ENCODE measurements at places on chromosomes 5 and 9.

DNA sequence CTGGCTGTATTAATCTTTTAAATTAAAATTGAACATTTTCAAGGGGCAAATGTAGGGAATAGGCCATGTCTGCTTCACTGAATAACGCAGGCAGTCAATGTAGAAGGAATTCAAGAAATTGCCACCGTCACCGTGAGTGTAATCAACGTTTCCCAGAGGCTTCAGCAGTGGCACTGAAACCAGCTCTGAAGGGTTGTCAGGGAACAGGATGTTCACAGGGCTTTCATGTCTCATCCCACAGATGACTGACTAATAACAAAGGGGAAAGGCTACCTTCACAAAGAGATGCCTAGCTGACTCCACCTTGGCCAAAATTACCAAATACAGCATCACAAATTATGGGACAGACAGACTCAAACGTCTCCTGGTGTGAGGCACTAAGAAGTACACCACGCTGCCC is 70.4 kb upstream of the SIMC1 start:
- peak; percentile 76 for DNase-seq

- peak; percentile 89 for DNase-seq
These were observed 21.7 kb downstream of the SLC6A18 start for GRCh38 chr5:1246711-1247431.

DNA sequence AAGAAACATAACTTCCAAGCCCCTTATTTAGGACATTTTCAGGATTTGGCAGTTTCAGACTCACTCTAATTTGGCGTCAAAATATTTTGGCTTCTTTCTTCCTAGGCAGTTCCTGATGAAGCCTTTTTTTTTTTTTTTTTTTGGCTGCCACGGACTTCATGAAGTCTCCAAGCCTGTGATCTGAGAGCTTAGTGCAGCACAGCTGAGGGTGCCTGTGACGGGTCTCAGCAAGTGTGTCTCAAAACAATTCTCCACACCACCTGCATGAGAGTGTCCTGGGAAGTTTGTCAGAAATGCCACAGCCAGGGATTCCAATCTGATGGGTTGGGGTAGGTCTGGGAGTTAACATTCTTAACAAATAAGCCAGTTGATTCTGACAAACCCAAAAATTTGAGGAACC is 6.0 kb upstream of the ESM1 start:
- no peak for DNase-seq

DNA sequence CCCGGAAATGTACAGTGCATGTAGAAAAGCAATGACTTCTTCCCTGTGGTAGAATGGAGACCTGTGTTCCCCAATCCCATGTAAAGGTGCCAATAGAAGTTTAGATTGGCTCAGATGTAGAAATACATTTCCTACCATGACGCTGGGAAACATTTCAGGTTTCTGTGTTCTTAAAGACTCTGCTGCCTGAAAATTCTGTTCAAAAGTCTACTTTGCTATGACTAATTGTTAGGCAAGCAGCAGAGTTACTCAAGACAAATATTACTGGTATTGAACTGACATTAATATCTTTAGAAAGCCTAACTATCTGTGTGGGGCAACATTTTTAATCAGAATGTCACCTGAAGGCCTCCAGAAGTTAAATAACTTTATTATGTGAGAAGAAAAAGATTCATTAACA is 75.5 kb upstream of the ELL2 start:
- no peak for DNase-seq

DNA sequence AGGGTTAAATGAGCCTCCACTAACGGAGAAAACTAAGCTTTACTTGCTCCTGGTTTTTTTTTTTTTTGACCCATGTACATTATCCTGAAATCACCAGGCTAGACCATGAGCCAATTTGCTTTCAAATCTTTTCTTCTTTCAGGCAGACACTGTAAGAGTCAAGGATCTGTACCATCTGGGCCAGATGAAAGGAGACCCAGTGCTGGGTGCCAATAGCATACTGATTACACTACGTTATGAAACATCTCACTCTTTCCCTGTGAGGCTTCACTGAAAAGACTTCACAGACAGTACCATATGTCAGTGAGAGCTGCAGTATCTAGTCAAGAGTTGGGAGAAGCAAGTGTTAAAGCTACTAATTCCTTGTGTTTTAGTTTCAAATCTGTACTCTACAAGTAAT is 161.2 kb upstream of the PTPRD start:
- no peak for DNase-seq

DNA sequence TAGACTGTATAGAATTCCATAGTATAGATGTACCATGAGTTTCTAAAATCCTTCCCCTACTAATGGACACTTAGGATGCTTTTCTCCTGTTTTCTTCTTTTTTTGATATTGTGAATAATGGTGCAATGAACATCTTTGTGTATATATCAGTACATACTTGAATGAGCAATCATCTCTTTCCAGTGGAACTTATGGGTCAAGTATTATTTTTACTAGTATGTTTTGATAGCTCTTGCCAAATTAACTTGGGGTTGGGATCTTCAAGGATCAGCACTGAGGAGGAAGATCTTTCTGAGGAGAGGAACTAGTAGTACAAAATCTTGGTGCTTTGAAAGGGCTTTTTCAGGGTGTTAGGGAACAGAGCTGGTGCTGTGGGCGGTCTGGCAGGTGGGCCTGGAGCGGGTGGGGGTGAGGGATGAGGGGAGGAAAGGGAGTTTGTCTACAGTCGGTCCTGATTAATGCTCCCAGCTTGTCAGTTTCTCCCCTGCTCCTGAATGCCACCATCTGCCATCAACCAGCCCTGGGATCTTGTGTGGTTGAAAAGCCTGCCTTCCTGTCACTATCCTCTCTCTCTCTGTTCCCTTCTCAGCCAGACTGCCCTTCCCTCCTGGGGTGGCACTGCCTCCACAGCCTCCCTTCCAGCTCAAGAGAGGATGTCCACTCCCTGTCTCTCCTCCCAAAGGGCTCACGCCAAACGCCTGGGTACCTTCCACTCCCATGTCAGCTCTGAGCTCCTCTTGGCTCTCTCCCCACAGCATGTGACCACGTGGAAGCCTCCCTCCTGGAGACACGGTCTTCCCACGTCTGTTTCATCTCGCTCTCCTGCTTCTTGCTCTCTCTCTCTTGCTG is 185.9 kb downstream of the DAB2IP start:
- DNase-seq: no peak

DNA sequence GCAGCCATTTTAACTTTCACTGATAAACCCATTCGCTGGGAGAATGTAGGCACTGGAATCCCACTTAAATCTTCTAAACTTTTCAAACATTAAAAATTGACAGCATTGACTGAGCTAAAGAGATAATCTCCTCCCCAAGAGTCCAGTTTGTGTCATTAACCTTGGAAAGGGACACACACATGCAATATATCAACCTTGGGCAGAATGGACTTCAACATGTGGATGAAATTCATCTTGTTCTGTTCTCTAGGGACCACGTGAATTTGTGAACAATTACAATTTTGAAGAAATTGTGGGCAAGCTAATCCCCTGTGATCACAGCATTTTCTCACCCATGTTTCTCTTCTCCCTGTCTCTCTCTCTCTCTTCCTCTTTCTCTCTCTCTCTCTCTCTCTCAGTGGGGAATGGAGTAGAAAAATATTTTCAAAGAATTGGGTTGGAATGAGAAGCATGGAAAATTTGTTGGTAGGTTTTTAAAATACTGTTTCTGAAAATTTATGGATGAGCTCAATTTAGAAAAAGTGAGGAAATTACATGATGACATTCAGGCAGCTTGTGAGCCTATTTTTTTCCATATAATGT is 553.7 kb downstream of the EBF1 start:
- no peak for DNase-seq

GRCh38 chr5:54754420-54754819 is 231.0 kb downstream of the ESM1 start:
- no peak for DNase-seq

DNA sequence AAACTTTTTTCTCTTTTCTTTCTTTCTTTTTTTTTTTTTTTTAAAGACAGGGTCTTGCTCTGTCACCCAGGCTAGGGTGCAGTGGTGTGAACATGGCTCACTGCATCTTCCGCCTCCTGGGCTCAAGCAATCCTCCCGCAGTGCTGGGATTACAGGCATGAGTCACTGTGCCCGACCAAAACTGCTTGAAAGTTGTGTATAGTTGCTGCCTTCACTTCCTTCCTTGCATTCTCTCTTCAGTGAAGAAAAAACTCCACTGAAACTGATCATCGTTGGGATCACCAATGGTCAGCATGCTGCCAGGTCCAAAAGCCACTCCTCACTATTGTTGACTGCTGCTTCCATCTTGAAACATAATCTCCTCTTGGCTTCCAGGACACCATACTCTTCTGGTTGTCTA is 66.6 kb upstream of the CTNNA1 start:
- no peak for DNase-seq

DNA sequence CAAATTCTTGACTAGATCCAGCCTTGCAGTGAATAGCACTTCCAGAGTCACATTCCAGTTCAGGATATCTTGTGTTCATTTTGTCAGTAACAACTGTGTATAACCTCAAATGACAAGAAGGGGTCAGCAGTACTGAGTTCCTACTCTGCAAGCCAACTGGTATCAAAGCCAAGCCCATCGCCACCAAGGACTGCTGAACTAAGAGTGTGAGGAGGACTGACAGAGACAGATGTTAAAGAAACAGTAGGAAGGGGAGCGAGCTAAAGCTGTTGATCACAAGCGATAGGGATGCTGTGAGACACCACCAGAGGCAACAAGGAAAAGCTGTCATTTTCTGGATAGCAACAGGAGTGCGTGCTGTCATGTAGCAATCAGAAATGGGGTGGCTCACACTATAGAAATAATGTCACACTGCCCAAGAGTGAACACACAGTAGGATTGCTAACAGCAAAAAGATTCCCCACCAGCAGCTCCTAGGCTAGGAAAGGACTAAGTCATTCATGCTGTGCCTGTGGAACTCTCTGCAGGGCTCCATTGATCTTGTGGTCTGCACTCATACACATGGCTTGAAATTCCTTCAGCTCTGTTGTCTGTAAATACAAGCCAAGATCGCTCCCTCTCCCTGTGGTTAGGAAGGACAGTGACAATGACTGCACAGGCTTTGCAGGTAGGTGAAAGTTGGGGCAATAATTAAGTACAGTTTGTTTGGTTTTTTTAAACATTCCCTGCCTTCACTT is 658.6 kb downstream of the NR2F1-AS1 start:
- DNase-seq: peak; percentile 13

- no peak for DNase-seq
These were observed 14.0 kb downstream of the SEC61B start for GRCh38 chr9:99235926-99236634.

GRCh38 chr9:130861372-130862180 is 26.5 kb downstream of the ABL1 start:
- DNase-seq: no peak
